ENCODE measurements at places on chromosomes 12 and 14.

DNA sequence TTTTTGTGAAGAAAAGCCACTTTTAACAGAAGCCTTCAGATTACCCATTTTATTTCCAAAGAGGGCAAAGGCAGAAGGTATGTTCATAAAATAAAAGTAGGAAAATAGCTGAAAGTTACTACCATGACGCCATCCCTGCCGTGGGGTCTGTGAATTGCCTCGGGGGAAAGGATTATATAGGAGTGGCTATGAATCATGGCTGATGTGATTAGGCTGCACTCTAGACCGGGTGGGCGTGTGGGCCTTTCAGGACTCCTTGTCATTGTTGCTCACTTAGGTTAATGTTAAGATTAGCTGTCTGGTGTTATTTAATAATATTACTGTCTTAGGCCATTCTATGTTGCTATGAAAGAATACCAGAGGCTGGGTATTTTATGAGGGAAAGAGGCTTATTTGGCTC is 195.5 kb downstream of the EGLN3 start:
- no peak for DNase-seq

DNA sequence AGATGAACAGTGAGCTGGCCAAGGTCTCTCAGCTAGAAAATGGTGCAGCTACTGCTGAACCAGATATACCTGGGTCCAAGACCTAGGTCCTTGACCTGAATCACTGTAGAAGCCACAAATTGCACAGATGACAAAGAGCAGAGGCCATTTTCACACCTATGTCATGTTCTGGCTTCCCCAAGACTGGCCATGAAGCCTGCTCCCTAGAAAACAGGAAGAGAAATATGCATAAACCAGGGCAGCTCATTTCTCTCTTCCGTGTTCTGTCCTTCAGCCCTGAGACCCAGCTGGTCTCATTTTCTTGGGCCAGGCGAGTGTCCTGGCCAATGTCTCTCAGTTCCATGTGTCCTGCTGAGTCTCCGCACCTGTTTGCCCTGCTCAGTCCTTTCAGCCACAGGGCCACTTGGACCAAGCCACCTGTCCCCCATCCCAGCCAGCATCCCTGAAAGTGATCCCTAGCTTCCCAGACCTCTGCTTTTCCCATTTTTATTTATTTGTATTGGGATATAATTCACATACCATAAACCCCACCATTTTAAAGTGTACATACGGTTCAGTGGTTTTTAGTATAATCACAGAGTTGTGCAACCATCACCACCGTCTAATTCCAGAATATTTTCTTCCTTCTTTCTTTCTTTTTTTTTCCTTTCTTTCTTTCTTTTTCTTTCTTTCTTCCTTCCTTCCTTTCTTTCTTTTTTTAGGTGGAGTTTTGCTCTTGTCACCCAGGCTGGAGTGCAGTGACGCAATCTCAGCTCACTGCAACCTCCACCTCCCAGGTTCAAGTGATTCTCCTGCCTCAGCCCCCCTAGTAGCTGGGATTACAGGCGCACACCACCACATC is 27.0 kb downstream of the P2RX7 start:
- DNase-seq: no peak

- no peak for DNase-seq
Observed at GRCh38 chr14:104096751-104097700, 11.5 kb downstream of the ASPG start.

DNA sequence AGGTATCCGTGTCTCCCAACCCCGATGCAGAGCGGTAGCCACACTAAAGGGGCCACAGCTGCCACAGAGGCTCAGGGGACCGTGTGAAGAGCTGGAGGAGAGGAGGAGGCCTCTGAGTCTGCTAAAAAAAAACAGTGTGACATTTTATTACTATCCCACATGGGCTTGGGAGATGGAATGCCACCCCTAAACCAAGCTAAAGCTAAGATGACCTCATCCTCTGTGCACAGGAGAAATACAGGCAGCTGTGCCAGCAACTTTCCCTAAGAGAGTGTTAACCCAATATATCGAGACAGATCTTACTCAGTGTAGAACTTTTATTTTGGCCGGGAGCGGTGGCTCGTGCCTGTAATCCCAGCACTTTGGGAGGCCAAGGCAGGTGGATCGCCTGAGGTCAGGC is 18.0 kb downstream of the BCL2L14 start:
- DNase-seq: no peak

- DNase-seq: no peak
Observed at GRCh38 chr12:19461999-19462398, 22.7 kb downstream of the AEBP2 start.

Measured in stimulated activated CD4-positive, alpha-beta T cell treated with anti-CD3 and anti-CD28 coated beads, Interleukin-2, amount 100 ng/mL, for 24 hours (primary cell).